ENCODE measurements at places on chromosomes 13 and 19.

DNA sequence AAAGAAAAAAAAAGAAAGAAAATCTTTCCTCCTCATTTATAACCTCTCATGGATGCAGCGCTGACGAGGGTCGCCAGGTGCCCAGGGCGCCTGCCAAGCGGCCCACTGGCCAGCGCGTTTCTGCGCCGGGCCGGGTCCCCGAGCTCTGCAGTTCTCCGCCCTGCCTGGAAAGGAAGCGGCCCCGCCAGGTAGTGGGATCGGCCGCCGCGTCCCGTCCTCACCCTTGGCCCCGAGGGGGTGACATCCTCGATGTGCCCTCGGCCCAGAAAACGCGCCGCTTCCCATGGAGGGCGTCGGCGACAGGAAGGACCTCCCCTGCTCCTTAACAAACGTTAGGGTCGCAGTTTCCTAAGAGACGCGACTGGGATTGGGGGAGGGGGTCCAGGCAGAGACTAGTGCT is 56.9 kb downstream of the ZNF726 start:
- DNase-seq: peak; percentile 0

- peak; percentile 35 for DNase-seq
Observed at GRCh38 chr19:55703790-55704215, 28.8 kb downstream of the EPN1 start.

DNA sequence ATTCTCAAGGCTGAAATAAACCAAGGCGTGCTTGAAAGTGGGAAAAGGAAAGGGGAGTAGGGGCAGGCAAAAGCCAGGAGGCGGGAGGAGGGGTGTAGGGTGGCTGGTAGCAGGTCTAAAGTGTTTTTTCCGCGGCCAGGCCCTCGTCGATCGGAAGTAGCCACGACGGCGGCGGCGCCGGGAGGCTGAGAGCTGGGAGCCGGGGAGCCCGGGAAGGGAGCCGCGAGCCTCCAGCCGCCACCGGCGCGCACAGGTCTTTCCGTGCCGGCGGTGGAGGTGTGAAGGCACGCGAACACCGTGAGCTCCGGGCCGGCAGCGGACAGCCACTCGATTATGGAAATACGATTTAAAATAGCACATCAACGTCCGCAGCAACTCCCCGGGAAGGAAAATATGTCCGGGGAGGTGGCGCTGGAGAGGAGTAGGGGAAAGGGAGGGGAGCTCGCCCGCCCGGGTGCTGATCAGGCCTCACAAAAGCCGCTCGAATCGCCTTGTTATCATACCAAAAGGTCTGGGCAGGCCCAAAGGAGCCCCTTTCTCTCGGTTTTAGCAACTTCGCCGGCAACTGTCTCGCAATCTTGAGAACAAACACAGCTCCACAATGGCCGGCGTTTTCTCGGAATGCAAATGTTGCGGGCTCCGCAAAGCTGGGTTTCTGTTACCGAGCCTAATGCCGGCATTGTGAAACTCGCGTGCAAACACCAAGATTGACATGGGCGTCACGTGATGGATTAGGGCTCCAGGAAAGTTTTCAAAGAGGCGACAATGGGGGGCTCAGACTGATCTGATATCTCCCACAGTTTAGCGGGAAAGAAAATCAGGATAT is 2.9 kb upstream of the PCDH8 start:
- peak; percentile 47 for DNase-seq

GRCh38 chr19:8814176-8814575 is 17.9 kb downstream of the ZNF558 start:
- no peak for DNase-seq

DNA sequence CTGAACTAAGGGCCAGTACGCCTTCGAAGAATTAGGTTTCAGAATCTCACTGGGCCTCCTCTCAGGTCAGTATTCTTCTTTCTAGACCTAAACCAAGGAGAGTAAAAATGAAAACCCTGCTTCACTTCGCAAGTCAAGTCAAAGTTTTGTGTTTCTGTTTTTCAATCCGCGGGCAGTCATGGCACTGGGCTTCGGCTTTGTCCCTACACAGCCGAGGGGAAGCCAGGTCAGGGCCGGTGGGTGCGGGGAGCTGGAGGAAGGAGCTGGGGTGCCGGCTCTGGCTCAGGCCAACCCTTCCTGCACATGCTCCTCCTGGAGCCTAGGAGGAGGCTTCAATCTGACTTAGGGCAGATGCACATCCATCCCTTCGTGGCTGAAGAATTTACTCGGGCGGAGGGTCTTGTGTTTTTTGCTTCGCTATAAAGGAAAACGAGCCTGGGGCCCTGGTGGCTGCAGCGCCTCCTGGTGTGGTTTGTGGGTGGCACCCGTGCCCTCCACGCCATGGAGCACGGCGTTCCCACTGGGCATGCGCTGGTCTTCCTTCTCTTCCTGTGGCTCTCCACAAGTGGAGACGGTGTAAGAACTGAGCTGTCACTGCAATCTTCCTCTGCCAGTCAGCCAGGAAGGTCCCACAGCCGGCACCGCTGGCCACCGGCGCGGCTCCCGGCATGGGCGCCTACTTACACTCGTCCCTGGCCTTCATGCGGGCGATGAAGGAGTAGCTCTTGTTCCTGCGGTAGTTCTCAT is 22.5 kb downstream of the C19orf44 start:
- no peak for DNase-seq

DNA sequence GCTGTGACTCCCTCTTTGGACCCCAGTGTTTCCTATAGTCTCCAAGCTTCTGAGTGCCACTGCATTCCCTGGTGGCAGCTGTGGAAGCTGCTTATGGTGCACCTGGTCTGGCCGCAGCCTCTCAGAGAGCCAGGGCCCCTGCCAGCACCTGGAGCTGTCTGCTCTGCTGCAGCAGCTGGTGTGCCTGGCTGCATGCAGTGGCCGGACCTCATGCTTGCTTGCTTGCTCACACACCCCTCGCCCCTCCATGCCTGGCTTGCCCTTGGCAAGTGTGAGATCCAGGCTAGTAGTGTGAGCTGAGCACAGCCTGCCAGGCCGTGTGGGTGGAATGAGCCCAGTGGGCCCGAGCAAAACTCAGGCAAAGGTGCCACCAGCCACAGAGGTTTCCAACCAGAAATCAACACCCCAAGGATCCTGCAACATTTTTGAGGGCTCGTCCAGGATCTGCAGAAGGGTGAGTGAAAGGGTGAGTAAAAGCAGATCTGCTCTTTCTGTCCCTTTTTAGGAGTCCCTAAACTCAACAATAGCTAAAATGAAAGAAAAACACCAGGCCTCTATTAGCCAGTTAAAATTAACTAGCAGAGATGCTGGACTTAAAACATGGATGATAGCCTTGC is 7.6 kb upstream of the MLLT1 start:
- DNase-seq: no peak

DNA sequence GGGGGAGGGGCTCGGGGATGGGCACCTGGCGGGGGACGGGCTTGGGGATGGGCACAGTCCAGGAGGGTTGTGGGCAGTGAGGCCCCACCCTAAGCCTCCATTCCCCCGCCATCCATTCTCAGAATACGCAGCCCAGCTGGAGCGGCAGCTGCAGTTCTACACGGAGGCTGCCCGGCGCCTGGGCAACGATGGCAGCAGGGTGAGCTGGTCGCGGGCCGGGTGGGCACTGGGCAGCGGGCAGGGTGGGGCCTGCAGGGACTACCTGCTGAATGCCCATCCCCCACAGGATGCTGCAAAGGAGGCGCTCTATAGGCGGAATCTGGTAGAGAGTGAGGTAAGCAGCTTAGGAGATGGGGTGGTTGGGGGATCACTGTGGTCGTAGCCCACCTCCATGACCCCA is 8.3 kb downstream of the PODNL1 start:
- no peak for DNase-seq

DNA sequence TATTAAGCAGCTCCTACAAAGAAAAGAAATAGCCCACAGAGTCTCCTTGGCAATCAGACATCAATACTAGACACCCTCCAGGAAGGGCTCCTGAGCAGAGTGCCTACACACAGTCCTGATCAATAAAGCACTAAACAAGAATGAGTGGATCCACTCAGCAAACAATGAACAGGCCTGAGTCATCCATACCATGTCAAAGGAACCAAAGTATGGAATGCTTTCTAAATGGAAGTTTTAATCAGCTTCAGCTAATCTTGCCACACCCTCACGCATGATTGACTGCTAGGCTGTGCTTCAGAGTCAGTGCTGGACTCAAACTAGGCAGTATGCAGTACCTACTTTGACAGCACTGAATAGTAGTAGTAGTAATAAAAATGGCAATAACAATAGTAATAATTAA is 392.7 kb upstream of the HTR2A start:
- no peak for DNase-seq

- no peak for DNase-seq
Observed at GRCh38 chr13:21216332-21216731, 39.9 kb downstream of the MRPL57 start.

DNA sequence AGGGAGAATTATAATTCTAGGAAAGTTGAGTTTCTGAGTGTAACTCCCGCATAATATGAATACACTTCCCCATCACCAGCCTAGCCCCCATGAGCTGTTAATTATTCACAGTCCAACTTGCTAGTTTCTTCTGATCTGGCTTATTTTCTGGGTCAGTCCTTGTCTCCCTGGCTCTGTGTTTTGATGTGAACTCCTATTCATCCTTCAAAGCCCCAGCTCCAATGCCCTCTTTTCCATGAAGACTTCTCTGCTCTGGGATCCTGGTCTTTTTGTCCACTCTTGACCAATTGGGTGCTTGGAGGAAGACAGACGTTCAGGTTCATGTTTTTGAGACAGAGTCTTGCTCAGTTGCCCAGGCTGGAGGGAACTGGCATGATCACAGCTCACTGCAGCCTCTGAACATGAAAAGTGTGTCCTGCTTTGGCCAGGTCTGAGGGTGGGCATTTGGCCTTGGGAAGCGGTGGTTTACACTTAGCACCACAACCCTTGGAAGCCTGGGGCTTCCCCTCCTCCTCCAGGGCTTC is 605 bp downstream of the LRG1 start:
- DNase-seq: no peak

DNA sequence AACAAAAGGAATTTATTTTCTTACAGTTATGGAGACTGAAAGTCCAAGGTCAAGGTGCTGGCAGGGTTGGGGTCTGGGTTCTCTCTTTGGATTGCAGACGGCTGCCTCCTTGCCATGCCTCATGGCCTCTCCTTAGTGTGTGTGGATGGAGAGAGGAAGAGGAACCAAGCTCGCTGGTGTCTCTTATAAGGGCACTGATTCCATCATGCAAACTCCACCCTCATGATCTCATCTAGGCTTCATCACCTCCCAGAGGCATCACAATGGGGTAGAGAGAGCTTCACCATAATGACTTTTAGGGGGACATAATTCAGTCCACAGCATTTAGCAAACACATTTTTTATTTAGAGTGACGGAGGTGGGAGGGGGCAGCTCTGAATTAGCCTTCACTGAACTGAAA is 104.9 kb upstream of the ABCC4 start:
- no peak for DNase-seq

- no peak for DNase-seq
Observed at GRCh38 chr19:570251-570686, 2.1 kb upstream of the BSG start.

DNA sequence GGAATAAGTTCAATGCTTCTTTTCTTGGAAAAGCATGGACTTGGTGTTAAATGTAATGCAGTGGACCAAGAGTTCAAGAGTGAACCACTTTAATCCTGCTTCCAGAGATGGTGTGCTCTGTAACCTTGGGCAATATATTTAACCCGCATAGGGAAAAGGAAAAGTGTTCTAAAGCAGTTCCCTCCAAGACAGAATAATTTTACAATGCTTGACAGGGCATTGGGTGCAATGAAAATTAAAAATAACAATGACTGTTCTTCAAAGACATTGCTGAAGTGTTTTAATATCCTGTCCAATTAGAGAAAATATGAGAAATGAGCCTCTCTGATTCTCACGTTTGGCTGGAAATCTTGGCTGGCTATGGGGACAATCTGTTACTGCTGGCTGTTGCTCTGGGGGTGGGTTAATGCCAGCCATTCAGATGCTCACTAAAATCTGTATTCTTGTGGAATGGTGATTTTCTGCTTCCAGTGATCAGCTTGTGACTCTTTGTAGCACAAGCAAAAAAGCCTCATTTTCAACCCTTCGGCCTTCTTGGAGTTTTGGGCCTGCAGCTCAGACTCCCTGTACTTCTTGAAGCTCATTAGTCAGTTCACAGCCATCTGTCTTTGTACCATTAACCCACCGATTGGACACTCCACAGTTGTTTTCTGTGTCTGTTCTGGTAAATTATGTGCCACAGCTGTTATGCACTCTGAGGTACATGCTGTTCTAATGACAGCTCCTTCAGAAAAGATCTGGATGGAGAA is 310.6 kb downstream of the LMO7 start:
- no peak for DNase-seq

GRCh38 chr13:81987677-81988357 is 1646.9 kb upstream of the SPRY2 start:
- DNase-seq: no peak

GRCh38 chr13:46622630-46623256 is 69.8 kb downstream of the LRCH1 start:
- DNase-seq: peak; percentile 58

DNA sequence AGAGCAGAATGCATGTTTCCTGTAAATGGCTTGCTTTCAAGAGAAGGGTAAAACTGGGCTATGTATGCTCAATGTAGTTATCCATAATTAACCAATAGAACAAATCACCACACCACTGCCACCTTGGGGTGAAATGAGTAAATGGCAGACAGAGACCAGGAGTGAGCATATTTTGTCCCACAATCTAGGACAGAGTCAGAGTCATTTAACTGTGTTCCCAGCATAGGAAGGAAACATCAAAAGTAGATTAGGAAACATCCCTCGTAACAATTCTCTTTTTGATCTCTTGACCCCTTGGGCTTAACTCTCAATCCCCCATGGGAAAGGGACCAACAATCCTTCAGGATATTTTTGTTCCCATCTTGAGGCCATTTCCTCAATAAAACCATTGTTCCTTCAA is 224.8 kb downstream of the NHLRC3 start:
- DNase-seq: peak; percentile 43

DNA sequence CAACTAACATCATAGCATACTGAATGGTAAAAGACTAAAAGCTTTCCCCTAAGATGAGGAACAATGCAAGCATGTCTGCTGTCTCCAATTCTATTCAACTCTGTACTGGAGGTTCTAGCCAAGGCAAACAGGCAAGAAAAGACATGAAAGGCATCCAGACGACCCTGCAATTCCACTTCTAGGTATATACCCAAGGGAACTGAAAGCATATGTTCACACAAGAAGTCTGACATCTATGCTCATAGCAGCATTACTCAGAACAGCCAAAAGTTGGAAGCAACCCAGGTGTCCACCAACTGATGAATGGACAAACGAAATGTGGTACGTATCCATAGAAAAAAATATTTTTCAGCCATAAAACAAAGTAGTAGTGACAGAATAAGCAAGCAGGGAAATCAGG is 39.1 kb downstream of the PEPD start:
- DNase-seq: no peak

All from muscle of arm (tissue), 14 donors.